SK-N-SH (cell line): ENCODE measurements at places on chromosomes 16 and 17. TPM values are rescaled to one million over a fixed set of nuclear protein-coding genes. Genes with fewer than 3 reads are reported as not detected.

CDH8 gene
- 0.05 TPM in 1 of 2 replicates, not detected in the other for polyA plus RNA-seq

GRCh38 chr16:88438084-88438870 lies 14.8 kb upstream of the ZFPM1 start:
- DNase-seq = no peak

- DNase-seq = no peak
These were observed 5.2 kb upstream of the NUBP1 start for GRCh38 chr16:10738231-10739077.

DNA sequence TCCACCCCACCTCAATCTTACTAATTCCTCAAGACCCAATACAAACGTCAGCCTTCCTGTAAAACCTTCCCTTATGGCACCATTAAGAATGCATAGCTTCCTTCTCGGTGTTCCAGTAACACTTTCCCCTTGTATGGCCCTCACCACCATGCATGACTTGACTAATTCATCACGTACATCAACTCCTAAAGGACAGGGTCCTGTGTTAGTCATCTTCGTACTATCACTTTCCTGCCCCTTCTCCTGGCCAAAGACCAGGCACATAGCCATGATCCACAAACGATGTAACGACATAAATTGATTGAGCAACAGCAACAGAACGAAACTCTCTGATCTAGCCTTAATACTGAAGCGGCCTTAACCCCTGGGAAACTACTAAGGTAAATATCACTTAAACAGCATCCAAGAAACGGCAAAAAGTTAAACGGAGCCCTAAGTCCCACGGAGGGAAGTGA lies 612 bp downstream of the PSMD12 start:
- DNase-seq = peak; percentile 42

NPIPB6 gene
- polyA plus RNA-seq = 0.35 and 0.50 TPM in 2 replicates

DNA sequence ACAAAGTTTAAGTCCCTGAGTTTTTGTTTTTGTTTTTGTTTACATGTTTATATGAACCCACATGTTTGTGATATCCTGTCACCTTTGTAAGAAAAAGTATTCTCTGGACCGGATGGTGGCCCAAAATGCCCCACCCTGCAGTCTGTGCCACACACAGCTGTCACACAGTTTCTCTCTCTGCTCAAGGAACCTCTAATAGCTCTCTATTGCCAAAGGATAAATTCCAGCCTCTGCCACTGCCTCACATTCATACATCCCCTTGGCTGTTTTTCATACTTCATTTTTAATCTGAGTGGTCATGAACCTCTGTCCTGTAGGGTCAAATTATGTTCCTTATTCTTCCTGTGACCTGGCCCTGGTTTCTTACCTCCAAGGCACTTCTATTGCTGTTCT lies 520.3 kb upstream of the CDH5 start:
- no peak for DNase-seq

DNA sequence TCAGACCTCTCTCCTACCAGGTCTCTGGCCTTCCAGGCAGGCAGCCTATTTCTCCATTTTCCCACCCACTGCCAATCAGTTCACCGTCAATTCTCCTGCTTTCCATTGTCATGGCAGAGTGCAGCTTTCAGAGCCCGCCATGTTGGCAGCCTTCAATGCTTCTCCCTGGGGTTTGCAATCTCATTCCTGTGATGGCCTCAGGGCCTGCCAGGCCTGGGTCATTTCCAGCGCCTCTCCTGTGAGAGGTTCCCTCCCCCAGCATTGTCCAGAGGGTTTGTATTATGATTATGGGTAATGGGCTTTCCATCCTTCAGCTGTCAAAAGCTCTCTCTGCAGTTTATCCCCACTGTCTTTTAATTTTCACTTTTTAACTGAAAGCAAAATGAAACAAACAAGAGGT lies 716.6 kb upstream of the CDH8 start:
- DNase-seq = no peak

USP31 gene
- 2.8 and 3.2 TPM in 2 replicates for polyA plus RNA-seq

DNA sequence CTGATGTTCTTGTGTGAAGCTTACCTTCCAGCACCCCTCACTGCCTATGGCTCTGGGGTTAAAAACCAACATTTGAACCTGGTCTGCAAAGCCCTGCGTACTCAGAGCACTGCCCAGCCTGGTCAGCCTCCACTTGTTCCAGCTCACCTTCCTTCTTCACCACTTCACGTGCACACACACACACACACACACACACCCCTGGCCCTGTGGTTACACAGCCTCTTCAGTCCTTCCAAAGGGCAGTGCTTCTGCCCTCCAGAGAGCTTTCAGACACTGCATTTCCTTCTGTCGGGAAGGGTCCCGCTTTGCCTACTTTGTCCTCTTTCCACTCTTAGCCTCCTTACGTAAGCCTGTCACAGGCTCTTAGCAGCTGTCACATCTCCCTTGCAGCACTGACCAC lies 9.6 kb upstream of the TMEM220 start:
- DNase-seq = no peak

DNA sequence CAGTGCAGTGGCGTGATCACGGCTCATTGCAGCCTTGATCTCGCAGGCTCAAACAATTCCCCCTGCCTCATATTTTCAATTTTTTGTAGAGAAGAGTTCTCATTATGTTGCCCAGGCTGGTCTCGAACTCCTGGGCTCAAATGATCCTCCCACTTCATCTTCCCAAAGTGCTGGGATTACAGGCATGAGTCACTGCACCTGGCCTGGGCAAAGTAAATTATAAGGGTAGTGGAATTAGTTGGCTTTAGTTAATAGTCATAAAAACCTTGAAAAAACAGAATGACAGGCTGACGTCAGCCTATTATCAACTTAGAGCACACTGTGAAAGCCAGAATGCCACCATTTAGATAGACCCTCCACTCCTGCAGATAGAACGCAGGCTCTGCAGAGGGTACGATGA lies 43.5 kb upstream of the B4GALNT2 start:
- no peak for DNase-seq

DNA sequence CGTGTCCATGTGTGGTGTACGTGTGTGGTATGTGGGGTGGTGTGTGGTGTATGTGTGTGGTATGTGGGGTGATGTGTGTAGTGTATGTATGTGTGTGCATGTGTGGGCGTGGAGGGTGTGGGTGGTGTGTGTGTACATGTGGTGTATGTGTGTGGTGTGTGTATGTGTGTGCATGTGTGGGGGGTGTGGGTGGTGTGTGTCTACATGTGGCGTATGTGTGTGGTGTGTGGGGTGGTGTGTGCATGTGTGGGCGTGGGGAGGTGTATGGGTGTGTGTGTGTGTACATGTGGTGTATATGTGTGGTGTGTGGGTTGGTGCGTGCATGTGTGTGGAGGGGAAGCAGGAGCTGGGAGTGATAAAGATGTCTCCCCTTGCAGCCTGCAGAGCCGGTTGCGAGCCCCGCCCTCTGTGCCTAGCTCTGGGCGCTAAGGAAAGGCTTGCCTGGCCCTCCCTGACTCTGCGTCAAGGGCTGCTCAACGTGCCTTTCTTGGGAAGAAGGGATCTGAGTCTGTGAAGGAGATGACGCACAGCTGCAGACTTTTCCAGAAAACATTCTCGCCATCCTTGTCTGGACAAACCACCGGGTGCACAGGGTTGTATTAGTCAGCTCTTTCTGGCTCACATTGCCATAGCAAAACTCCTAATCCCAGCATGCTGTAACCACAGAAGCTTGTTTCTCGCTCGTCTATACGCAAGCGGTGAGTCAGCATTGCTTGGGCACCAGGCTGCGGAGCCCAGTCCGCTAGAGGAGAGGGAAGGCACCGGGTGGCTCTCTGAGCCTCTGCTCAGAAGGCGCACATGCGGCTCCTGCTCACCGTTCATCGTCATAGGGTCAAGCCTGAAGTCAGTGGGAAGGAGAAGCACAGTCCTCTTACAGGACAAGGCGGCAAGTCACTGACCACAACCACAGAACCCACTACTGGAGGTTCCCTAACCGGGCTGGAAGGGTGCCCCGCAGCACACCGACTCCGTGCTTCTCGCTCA lies 2.0 kb upstream of the CD300H start:
- DNase-seq = no peak

DNA sequence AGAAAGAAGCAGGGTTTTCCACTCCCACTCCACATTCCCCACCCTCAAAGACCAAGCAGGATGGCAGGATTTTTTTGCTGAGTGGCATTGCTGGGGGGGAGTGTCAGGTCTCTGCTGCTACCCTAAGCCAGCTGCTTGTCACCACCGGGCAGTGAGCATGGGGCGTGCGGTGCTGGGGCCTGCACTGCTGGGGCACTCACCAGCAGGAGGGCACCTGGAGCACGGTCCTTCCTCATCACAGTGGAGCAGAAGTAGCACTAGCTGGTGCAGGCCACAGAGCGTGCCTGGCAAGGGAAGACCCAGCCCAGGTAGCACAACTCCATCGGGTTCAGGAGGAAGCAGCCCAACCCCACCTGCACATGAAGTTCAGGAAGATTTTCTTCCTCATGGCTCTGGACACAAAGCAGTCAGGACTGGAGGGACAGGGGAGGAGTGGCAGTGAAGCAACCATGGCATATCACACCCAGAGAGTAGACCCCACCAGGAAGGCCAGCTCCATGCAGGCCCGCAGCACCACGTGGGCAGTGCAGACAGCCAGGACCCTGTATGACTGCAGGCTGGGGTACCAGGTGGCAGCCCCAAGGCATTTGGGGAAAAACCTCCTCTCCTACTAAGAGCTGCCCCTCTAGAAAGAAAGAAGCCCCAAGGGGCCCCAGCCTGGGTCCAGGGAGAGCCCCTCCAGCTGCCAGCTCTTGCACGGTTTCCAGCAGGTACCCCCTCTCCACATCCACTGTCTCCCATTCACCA lies 16.7 kb upstream of the MYO18A start:
- no peak for DNase-seq

GRCh38 chr16:88631384-88631783 lies 7.0 kb upstream of the IL17C start:
- DNase-seq = no peak

ALOXE3 gene
- 0.13 and 0.46 TPM in 2 replicates for polyA plus RNA-seq

DNA sequence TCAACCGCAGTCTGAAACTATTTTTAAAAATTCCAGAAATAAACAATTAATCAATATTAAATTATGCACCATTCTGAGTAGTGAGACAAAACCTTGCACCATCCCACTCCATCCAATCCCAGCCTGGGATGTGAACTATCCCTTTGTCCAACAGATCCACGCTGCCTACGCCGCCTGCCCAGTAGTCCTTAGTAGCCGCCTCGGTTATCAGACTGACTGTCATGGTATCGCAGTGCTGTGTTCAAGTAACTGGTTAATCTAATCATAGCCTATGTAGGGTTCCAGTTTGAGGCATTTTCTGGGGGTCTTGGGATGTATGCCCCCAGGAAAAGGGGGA lies 437.7 kb downstream of the HS3ST3B1 start:
- DNase-seq = no peak

- DNase-seq = no peak
These were observed 199.1 kb downstream of the FOXL1 start for GRCh38 chr16:86777381-86777946.

GRCh38 chr17:8420041-8420934 lies 15.4 kb upstream of the NDEL1 start:
- DNase-seq = peak; percentile 72

EVI2B gene
- 0.64 and 0.78 TPM in 2 replicates for polyA plus RNA-seq
